ENCODE measurements at places on chromosomes 1 and 21. TPM values are rescaled to one million over a fixed set of nuclear protein-coding genes. Genes with fewer than 3 reads are reported as not detected.

The PDPN gene
- total RNA-seq: 16.7 TPM

The TRPM2 gene
- total RNA-seq: 1.8 TPM

The KLF17 gene
- not detected for total RNA-seq

The BGLAP gene
- 0.30 TPM for total RNA-seq

DNA sequence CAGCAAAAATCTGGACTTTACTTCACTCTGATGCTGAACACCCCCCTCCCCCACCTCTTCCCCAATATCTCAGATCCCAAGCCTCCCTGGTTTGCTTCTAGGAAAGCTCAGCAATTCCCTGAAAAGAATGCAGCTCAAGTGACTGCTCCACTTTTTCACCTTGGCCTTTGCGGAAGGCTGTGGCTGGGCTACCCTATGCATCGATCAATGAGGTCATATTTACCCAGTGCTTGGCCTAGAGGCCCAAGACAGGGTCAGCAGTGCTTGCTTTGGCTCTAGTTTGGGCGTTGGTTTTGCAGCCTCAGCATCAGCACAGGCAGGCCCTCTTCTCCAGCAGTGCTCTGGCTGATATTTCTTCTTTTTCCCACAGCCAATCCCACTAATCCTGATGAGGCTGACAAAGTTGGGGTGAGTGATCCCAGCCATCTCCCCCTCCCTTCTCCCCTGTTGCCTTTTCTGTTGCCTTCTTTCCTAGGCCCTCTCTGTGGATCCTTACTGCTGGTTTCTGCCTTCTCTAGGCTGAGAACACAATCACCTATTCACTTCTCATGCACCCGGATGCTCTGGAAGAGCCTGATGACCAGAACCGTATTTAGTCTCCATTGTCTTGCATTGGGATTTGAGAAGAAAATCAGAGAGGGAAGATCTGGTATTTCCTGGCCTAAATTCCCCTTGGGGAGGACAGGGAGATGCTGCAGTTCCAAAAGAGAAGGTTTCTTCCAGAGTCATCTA is 14.2 kb downstream of the FCGR2B start:
- H3K27ac ChIP-seq: no peak overlapping the region
- H3K4me3 ChIP-seq: no peak overlapping the region
- H3K27me3 ChIP-seq: peaks cover 10% of the 10 kb centered on the region
- H3K4me1 ChIP-seq: no peaks in the 10 kb centered on the region

DNA sequence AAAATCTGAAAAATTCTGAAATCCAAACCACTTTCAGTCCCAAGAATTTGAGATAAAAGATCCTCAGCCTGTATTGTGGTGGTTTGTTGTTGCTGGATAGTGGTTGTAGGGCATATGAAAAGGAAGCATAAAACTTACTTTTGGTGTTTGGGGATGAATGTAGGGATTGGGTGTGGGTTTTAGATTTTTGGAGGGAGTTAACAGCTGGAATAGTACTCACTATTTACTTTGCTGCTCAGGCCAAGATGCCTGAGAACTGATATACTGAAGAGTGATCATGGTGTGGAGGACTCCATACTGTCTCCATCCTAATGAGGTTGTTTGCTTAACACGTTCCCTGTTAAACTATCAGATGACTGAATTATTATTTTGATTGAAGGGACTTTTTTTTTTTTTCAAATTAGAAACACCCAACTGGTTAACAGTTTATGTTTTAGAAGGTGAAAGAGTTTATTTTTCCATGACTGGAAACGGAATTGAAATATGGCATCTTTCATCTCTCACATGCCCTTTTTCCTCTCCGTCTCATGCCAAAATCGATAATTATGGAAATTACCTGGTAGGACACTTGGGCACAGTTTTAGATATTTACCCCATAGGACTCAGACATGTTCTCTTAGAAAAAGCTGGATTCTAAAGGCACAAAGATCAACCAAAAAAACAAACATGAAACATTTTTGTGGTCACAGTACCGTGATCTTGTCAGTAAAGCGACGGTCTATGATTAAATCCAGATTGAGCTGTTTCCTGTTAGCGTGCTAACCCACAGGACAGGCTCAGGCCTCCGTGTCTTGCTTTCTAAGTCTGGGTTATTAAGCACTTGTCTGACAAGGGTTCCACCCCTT is 37.3 kb downstream of the RGL1 start:
- H3K4me1 ChIP-seq: peaks cover 61% of the 10 kb centered on the region
- H3K36me3 ChIP-seq: no peaks in the 10 kb centered on the region
- DNase-seq: peak; percentile 19
- H3K4me3 ChIP-seq: peak overlapping the region; percentile 48

- no peak overlapping the region for H3K27ac ChIP-seq
- peaks cover 21% of the 10 kb centered on the region for H3K4me1 ChIP-seq
- DNase-seq: no peak
- no peaks in the 10 kb centered on the region for H3K36me3 ChIP-seq
- no peaks in the 10 kb centered on the region for H3K27me3 ChIP-seq
- no peak overlapping the region for H3K4me3 ChIP-seq
Observed at GRCh38 chr1:54883349-54884102, 3.5 kb downstream of the DHCR24 start.

- no peak overlapping the region for H3K27ac ChIP-seq
- no peak for DNase-seq
- H3K4me1 ChIP-seq: no peaks in the 10 kb centered on the region
- peaks cover 21% of the 10 kb centered on the region for H3K27me3 ChIP-seq
- no peaks in the 10 kb centered on the region for H3K36me3 ChIP-seq
Observed at GRCh38 chr1:47745715-47746609, 251.2 kb downstream of the TRABD2B start.

Measured in left ventricle myocardium inferior (tissue), 1 donor.